ENCODE measurements at places on chromosomes 7 and 10. TPM values are rescaled to one million over a fixed set of nuclear protein-coding genes. Genes with fewer than 3 reads are reported as not detected.
A peak's percentile ranks its signal among the peaks of the same experiment; 100 is the strongest.

The ELFN1 gene
- total RNA-seq: under 0.01 TPM

The GRM3 gene
- total RNA-seq: not detected

DNA sequence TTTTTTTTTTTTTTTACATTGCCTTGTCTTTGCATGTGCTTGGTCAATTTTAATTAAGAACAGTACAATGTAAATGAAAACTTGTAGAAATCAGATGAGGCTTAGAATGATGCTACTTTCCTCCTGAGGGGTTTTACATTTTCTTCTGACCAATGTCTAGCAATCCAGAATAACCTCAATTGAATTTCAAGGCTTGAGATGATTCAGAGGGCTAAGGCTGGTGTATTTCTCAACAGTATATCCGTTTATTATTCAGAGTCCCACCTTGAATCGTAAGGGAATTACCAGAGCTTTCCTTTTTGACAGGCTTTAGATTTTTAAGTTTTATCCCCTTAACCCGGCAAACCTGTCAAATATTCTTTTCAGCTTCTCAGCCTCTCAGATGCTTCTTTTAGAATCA is 231.2 kb upstream of the STK17A start:
- peak; percentile 39 for DNase-seq

The PTF1A gene
- total RNA-seq: not detected

DNA sequence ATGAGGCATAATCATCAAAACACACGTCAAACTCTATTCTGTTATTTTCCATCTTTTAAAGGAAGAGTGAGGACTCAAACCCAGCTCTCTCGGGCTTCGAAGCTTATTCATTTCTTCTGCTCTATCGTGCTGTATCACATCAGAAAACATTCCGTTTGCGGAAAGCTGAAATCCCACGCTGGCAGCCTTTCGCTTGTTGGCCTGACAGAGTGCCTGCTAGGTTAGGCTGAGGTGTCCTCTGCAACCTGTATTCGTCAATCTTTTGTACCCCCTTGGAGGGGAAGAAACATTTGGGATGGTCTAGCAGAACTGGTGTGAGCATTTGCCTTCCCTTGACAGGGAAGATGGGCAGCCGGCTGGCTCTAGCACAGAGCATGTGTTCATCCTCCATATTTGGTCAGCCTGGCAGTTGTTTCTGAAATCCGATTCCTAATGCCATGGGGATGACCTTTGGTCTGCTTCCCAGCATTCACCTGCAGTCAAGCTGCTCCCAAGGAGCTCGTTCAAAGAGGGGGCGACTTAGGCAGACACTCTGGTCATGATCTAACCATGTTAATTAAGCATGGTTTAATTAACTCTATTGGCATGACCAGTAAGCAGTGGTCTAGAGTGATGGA is 55.2 kb downstream of the TACC2 start:
- DNase-seq: no peak

The ZEB1 gene
- total RNA-seq: 3.3 TPM

DNA sequence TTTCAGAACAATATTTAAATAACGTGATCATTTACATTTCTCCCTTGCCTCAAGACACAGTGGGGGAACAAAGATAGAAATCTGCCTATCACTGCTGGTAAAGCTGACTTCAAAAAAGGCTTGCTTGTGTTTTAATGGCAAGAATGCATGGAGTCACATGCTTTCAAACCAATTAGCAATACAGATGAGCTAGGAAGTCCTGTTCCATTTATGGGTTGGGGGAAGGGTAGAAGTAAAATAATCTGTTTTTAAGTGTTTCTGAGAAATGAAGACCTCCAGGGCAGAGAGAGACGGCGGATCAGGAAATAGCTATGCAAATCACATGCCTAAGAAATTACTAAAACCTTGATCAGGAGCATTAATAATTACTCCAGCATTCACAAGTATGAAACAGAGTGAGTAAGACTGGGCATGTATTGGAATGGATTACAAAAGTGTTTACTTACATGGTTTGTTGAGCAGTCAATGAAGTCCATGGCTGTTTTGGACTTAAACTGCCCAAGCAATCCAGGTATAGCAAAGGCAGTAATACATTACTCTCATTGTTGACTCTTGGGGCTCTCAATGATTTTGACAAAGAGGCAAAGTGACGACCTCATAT is 142.0 kb downstream of the ARID5B start:
- DNase-seq: peak; percentile 92

The SYT15B gene
- not detected for total RNA-seq

- DNase-seq: no peak
Measured at GRCh38 chr10:109474261-109474660, 449.1 kb downstream of the XPNPEP1 start.

The PTPRN2 gene
- total RNA-seq: 2.8 TPM

The LOXL4 gene
- 0.13 TPM for total RNA-seq

The GPER1 gene
- total RNA-seq: 0.13 TPM

DNA sequence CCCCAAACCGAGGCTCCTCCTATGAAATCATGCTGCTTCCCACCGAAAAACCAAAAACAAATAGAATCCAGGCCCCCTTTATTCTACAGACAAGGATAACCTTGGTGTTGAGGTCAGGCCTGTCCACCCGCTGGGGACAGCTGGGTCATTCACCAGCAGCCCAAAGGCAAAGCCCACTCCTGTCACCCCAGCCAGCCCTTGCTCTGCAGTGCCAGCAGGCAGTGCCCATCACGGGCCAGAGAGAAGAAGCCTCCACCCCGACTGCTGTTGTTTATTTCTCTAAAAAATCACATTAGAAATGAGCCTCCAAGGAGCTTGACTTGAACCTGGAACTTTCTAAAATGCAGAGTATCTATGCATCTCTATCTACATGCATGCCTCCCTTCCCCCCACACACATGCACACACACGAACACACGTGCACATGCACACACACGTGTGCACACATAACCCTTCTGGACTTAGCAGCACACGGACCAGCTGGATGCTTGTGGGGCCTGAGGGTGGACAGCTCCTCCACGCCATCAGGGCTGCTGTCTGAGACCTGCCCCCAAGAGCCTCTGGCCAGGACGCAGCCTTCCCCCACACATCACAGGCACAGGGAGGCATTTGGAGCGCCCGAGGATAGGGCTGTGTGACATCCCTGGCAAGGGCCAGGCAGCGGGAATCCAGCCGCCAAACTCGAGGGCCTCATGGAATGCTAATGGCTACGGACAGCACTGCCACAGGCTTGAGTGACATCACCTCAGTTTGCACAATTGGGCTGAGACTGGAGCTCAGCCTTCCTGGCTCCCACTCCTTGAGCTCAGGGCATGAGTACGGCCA is 22.8 kb downstream of the PRKAG2 start:
- no peak for DNase-seq

The DBF4 gene
- total RNA-seq: 9.7 TPM

- DNase-seq: no peak
Measured at GRCh38 chr10:131831561-131831960, 69.2 kb upstream of the PPP2R2D start.

- DNase-seq: peak; percentile 64
Measured at GRCh38 chr7:116591202-116592040, 66.6 kb downstream of the CAV1 start.

GRCh38 chr7:44144968-44145478 is 3.9 kb upstream of the MYL7 start:
- DNase-seq: no peak

- no peak for DNase-seq
Measured at GRCh38 chr7:69702357-69702756, 104.1 kb downstream of the AUTS2 start.

The SEMA3D gene
- total RNA-seq: 0.79 TPM

DNA sequence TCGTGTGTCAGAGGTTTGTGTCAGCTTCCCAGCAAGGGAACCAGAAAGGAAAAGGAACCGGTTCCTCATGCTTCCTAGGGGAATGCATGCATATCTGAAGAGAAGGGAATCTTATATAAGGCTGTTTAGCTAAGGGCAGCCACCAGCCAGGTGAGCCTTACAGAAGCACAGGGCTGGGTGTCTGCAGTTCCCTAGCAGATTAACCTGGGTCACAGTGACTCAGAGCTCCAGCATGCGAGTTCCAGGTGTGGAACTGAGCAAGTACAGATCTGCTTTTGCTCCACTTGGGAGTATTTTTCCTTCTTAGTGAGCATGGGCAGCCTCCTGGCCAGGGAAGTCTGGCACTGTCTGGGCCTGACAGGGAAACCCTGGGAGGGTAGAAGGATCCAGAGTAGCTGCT is 957 bp upstream of the ANKRD2 start:
- peak; percentile 98 for DNase-seq

The EPHA1 gene
- total RNA-seq: 51.5 TPM

The OPTN gene
- total RNA-seq: 98.3 TPM

DNA sequence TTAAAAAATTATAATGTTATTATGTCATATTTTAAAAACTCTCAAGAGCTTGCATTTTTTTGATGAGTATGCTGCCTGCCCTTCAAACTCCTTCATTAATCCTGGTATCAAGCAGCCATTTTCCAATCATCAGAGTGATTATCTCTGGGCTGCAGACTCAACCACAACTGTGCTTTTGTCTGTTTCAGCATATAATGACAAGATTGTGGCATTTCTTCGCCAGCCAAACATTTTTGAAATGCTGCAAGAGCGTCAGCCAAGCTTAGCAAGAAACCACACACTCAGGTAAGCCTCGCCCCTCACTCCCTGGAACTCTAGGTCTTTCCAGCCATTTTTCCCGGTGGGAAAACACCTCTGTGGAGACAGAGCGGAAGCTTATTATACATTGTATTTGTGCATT is 90.0 kb upstream of the STK17A start:
- DNase-seq: no peak

The OR13A1 gene
- total RNA-seq: not detected

Data from bronchial epithelial cell (primary cell).